ENCODE measurements at places on chromosomes 3 and 15.

DNA sequence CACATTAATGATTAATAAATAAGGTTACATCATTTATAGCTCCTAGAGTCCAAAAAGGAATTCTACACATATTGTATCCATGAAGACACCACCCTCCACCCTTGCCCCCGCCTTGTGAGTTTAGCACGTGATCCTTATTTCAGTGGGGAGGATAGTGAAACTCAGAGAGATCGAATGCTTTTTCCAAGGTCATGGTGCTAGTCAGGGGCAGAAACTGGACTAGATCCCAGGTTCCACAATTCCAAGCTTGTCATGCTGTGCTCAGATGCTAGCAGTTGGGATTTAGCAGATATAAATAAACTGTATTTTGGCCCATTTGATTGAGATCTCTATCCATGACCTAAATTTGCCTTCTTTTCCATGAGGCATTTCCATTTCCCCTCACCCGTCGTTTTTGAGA is 227.4 kb upstream of the THRB start:
- DNase-seq, result no peak

GRCh38 chr15:40793216-40793989 is 13.5 kb upstream of the ZFYVE19 start:
- no peak for DNase-seq

DNA sequence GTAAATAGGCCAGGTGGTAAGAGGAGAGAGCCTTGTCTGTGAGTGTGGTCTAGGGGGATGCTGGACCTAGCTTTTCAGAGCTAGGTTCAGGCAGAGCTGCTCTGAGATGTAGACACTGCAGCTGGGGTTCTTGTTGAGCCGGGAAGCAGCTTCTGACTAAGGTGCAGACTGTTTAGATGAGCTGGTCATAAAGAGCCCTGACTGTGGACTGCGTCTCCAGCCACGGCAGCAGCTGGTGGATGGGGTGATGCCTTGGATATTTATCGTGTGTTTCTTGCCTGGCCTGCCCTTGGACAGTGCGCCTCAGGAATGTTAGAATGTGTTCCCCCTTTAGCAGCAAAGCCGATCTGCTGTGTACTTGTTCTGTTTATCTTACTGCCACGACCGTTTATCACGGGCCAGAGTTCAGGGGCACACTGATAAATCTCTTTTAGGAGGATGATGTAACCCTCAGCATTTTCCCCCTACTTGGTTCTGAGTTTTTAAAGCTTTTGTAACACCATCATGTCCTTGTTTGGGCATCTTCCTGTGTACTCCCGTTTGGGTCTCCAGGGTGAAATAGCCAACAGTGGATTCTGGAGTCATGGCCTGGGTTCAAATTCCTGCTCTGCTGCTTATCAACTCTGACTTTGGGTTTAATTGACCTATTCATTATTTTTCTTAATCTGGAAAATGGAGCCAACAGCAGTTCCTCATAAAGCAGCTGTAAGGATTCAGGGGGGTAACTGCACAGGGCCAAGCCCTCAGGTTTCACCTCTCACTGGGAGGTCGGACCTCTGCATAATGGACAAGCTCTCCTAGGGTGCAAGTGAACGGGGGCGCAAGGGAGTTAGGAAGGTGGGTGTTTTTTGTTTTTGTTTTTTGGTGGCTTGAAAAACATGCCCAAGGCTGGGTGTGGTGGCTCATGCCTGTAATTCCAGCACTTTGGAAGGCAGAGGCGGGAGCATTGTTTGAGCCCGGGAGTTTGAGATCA is 51.4 kb downstream of the FLNB start:
- DNase-seq, result no peak

GRCh38 chr15:41822471-41822870 is 5.4 kb upstream of the JMJD7 start:
- DNase-seq, result no peak
